ENCODE measurements at places on chromosomes 13 and 19. TPM values are rescaled to one million over a fixed set of nuclear protein-coding genes. Genes with fewer than 3 reads are reported as not detected.

GRCh38 chr13:48476215-48476614, 56.7 kb downstream of the RCBTB2 start:
- no peaks in the 10 kb centered on the region for H3K36me3 ChIP-seq
- H3K4me1 ChIP-seq = peaks cover 3% of the 10 kb centered on the region
- H3K27me3 ChIP-seq = no peaks in the 10 kb centered on the region
- no peak overlapping the region for H3K27ac ChIP-seq

PDX1 gene
- total RNA-seq = 0.24 TPM

GRCh38 chr19:497491-497868, 1.2 kb downstream of the MADCAM1 start:
- no peaks in the 10 kb centered on the region for H3K36me3 ChIP-seq
- H3K27ac ChIP-seq = no peak overlapping the region
- peaks cover 12% of the 10 kb centered on the region for H3K4me1 ChIP-seq

- no peak overlapping the region for H3K27ac ChIP-seq
- no peaks in the 10 kb centered on the region for H3K4me1 ChIP-seq
- H3K36me3 ChIP-seq = no peaks in the 10 kb centered on the region
- no peak overlapping the region for H3K4me3 ChIP-seq
- H3K27me3 ChIP-seq = no peaks in the 10 kb centered on the region
These were observed 17.1 kb downstream of the NUMBL start for GRCh38 chr19:40673397-40673796.

DNA sequence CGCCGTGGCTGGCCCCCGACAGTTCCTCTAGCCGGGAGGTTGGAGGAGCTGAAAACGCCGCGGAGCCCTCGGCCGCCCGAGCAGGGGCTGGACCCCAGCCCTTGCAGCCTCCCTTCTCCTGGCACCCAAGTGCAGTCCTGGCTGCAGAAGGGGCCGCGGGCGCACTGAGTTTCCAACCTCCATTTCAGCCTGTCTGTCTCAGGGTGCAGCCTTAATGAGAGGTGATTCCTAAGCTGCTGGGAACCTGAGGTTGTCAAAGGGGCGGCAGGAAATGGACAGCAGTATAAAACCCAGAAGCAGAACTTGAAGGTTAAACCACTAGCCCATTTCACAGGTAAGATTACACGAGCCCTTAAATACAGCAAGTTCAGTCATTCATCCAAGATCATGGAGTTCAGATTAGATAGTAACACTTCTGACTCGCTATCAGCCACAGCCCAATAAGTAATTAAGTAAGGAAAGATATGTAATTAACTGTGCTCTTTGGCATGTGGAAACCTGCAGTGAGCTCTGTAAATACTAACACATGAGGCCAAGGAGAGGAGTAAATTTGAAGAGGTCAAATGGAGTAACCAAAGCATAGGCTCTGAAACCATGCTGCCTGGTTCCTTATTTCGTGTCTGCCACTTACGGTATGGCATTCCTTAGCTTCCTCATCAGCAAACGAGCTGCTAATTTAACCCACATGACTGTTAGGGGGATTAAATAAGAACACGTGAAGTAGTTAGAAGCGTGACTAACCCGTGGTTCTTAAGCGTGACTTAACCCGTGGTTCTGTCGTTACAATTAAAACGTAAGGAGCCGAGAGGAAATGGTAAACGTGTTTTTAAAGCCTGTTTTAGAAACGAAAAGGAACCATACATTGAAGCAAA, 686 bp downstream of the SETDB2 start:
- H3K4me1 ChIP-seq = peaks cover 12% of the 10 kb centered on the region
- H3K4me3 ChIP-seq = peak overlapping the region; percentile 77
- peak; percentile 69 for DNase-seq
- peak overlapping the region; percentile 98 for H3K27ac ChIP-seq

DNA sequence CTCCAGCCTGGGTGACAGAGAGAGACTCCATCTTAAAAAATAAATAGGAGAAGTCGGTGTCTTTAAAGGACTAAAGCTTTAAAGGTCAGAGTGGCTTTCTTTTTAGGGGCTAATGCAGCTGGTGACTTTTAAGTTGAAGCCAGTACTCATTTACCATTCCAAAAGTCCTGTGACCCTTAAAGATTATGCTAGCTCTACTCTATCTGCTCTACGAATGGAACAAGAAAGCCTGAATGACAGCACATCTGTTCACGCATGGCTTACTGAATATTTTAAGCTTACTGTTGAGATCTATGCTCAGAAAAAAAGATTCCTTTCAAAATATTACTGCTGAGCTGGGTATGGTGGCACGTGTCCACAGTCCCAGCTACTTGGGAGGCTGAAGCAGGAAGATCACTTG, 16.4 kb downstream of the TDRD12 start:
- no peaks in the 10 kb centered on the region for H3K4me1 ChIP-seq
- no peak overlapping the region for H3K4me3 ChIP-seq
- H3K36me3 ChIP-seq = no peaks in the 10 kb centered on the region
- H3K27me3 ChIP-seq = no peaks in the 10 kb centered on the region
- DNase-seq = no peak
- no peak overlapping the region for H3K27ac ChIP-seq

DNA sequence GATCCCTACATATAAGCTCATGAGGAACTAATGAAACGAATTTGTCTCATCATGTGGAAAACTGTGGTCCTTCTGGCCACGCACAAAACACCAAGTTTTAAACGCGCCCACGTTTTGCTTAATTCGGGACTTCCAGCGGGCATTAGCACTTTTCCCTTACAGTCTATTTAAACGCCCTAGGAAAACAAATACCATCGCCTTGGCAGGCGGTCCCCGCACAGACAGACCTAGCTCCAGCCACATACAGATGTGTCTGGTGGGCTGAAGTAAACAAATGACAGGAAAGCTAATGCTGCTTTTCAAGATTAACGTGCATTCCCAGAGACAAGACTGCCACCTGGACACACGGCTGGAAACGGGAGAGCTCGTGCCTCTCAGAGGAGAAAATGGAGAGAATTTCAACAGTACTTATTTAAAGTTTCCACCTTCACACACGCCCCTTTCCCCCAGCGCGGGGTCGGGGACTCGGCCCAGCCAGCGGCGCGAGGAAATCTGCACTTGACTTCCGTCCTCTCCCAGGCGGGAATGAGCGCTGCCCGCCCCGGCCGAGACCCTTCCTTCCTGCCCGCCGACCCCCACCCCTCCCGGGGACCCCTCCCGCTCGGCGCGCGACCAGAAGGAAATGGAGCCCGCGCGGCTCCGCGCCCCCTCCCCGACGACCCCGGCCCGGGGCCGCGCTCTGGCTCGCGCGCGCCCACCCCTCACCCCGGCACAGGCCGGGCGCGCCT, 931 bp downstream of the USP12 start:
- peak overlapping the region; percentile 8 for H3K27ac ChIP-seq
- H3K4me1 ChIP-seq = peaks cover 12% of the 10 kb centered on the region
- no peaks in the 10 kb centered on the region for H3K36me3 ChIP-seq
- H3K27me3 ChIP-seq = no peaks in the 10 kb centered on the region
- peak overlapping the region; percentile 54 for H3K4me3 ChIP-seq
- DNase-seq = peak; percentile 53

- H3K4me1 ChIP-seq = no peaks in the 10 kb centered on the region
- H3K36me3 ChIP-seq = no peaks in the 10 kb centered on the region
These were observed 951 bp upstream of the POSTN start for GRCh38 chr13:37599519-37599918.

KCNJ14 gene
- 2.2 TPM for total RNA-seq

ADM5 gene
- total RNA-seq = 2.9 TPM

KIR2DL3 gene
- total RNA-seq = not detected

GRCh38 chr13:22175815-22176214, 504.9 kb downstream of the FGF9 start:
- H3K4me3 ChIP-seq = no peak overlapping the region
- H3K27ac ChIP-seq = no peak overlapping the region
- H3K36me3 ChIP-seq = no peaks in the 10 kb centered on the region
- no peak for DNase-seq
- H3K4me1 ChIP-seq = no peaks in the 10 kb centered on the region
- H3K27me3 ChIP-seq = no peaks in the 10 kb centered on the region

DNA sequence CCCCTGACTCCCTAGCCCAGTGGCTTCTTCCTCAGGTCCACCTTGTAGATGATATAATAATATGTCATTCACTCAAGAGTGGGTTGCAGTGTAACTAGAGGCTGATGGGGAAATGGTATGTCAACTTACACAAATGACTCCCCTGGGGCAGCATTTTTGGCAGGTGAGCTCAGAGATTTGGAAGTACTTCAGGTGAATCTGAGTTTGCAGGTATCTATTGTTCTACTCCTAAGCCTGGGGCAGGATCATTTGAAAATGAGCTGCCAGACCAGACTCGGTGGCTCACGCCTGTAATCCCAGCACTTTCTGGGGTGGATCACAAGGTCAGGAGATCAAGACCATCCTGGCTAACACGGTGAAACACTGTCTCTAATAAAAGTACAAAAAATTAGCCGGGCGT, 11.6 kb upstream of the CNMD start:
- no peaks in the 10 kb centered on the region for H3K36me3 ChIP-seq
- H3K27ac ChIP-seq = no peak overlapping the region
- no peak for DNase-seq
- H3K4me3 ChIP-seq = no peak overlapping the region
- no peaks in the 10 kb centered on the region for H3K27me3 ChIP-seq

GRCh38 chr13:85693889-85694511, 105.2 kb downstream of the SLITRK6 start:
- no peaks in the 10 kb centered on the region for H3K36me3 ChIP-seq
- no peaks in the 10 kb centered on the region for H3K27me3 ChIP-seq
- no peak overlapping the region for H3K4me3 ChIP-seq
- DNase-seq = no peak

DNA sequence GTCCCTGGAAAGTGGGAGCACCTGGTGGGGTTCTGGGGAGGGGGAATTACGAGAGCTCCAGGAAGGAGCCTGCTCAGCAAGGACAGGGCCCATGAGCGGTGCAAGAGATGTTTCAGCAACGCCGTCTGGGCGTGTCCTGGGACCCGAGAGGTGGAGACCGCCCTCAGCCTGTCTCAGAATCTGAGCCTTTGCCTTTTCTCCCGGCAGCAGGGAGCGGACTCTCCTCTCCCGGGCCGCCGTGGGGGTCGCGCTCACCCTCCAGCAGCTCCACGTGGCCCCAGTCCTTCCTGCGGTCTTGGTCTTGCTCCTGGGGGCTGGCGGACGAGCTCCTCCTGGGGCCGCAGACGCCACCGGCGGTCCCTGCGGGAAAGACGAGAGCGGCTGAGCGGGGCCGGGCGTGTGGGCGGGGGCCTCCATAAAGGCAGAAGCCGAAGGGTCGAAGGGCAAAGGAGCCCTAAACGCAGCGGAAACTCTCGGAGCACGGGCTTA, 714 bp downstream of the POLRMT start:
- no peaks in the 10 kb centered on the region for H3K36me3 ChIP-seq
- H3K27ac ChIP-seq = peak overlapping the region; percentile 70
- peak; percentile 53 for DNase-seq
- H3K4me3 ChIP-seq = peak overlapping the region; percentile 77
- peaks cover 16% of the 10 kb centered on the region for H3K4me1 ChIP-seq
- H3K27me3 ChIP-seq = no peaks in the 10 kb centered on the region

- H3K36me3 ChIP-seq = no peaks in the 10 kb centered on the region
- no peak overlapping the region for H3K4me3 ChIP-seq
- no peak for DNase-seq
- no peaks in the 10 kb centered on the region for H3K4me1 ChIP-seq
- H3K27me3 ChIP-seq = no peaks in the 10 kb centered on the region
- no peak overlapping the region for H3K27ac ChIP-seq
These were observed 519.7 kb downstream of the DIAPH3 start for GRCh38 chr13:59643906-59644626.

DNA sequence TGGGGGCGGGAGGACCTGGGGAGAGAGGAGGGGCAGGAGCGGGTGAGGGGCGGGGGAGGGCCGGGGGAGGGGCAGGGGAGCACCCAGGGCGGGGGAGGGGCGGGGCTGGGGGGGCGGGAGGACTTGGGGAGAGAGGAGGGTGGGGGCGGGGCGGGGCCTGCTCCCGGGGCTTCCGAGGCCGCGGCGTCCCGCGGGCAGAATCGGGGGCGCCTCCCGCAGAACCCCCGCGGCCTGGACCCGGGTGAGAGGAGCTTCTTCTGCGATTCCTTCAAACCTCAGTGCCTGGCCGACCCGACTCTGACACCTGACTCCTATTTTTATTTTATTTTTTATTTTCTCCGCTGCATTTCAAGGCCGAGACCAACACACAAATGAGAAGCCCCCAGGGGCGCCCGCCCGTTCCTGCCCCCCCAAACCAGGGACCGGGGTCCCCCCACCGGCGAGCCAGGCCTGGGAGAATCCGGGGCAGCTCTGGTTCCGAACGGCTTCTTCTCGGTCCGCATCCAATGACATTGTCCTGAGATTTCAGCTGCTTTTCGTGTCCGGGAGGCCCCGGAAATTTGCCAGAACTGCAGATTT, 470 bp upstream of the GRTP1 start:
- H3K4me3 ChIP-seq = peak overlapping the region; percentile 59
- H3K27me3 ChIP-seq = no peaks in the 10 kb centered on the region
- DNase-seq = no peak
- no peaks in the 10 kb centered on the region for H3K36me3 ChIP-seq
- H3K27ac ChIP-seq = peak overlapping the region; percentile 88

- no peak for DNase-seq
- no peaks in the 10 kb centered on the region for H3K36me3 ChIP-seq
- H3K27me3 ChIP-seq = no peaks in the 10 kb centered on the region
- no peak overlapping the region for H3K4me3 ChIP-seq
- H3K27ac ChIP-seq = no peak overlapping the region
- H3K4me1 ChIP-seq = no peaks in the 10 kb centered on the region
These were observed 709.3 kb upstream of the KLHL1 start for GRCh38 chr13:70817576-70817975.

SELENOV gene
- 2.5 TPM for total RNA-seq

SIGLEC12 gene
- not detected for total RNA-seq

IER2 gene
- total RNA-seq = 29.4 TPM

DNA sequence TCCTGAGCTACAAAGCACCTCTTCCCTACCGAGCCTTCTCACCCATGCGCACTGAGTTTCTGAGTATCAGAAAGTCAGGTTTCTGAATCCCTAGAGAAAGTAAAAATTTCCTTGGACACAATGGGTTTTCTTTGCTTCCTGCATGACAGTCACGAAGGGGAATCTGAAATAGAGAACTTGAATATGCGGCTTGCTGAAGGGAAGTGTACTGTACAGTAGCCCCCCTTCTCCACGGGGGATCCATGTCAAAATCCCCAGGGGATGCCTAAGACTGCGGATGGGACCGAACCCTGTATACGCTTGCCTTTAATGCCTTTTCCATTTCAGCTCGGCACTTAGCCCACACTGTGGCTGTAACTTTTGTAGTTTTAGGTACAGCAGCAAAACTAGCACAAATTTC, 107.9 kb downstream of the GGACT start:
- no peaks in the 10 kb centered on the region for H3K36me3 ChIP-seq
- H3K27me3 ChIP-seq = no peaks in the 10 kb centered on the region
- no peak for DNase-seq
- H3K4me3 ChIP-seq = no peak overlapping the region
- H3K27ac ChIP-seq = no peak overlapping the region

OVOL3 gene
- 3.3 TPM for total RNA-seq

DNA sequence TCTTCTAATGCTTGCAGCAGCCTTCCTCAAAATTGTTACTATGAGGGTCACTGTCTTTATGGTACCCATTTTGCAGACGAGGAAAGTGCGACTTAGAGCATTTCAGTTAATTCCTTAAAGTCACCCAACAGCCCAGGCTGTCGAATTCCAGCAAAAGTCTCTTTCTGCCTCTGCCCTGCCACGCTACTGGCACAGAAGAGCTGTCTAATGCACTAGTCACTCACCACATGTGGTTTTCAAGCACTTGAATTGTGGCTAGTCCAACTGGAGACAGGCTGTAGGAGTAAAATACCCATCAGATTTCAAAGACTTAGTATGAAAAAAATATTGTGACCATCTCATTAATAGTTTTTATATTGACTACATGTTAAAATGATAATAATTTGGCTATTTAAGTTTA, 1.7 kb downstream of the FPR1 start:
- H3K27ac ChIP-seq = no peak overlapping the region
- H3K4me1 ChIP-seq = no peaks in the 10 kb centered on the region
- H3K27me3 ChIP-seq = no peaks in the 10 kb centered on the region
- DNase-seq = no peak
- H3K36me3 ChIP-seq = no peaks in the 10 kb centered on the region
- H3K4me3 ChIP-seq = no peak overlapping the region

GRCh38 chr13:104900191-104900817, 1635.2 kb downstream of the EFNB2 start:
- H3K27ac ChIP-seq = no peak overlapping the region
- no peaks in the 10 kb centered on the region for H3K36me3 ChIP-seq
